ENCODE measurements at places on chromosomes 4 and X. TPM values are rescaled to one million over a fixed set of nuclear protein-coding genes. Genes with fewer than 3 reads are reported as not detected.

DNA sequence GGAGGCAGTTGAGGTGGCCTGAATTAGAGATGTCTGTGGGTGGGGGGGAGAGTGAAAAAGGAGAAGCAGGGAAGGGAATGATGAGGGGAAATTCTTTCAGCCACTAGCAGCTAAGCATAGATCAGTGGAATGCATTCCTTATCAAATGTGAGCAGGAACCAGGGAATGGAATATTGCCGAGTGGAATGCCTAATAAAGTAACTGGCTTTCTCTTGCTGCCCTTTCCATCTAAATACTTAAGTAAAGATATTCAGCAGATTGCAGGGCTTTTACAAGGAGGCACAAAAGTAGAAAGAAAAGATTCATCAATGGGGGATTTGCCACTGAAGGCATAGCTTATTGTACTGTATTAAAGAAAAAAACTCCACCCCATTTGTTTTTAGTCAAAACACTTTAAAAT, 263.0 kb upstream of the RPS6KA3 start:
- no peak for DNase-seq

DNA sequence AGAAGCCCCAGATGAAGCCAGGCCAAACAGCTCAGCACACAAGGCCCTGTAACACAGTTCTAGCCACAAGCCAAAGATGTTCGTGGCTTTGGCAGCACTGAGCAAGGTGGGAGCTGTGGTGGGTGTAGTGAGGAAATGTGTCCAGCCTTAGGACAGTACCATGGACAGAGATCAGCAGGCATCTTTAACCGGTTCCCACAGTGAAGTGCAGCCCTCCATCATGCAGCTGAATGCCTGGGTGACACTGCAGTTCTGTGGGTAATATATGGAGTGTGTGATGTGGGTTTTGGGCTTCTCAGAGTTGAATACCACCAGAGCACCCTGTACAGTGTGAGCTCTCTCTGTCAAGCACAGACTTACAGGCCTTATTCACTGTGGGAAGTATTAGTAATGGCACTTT, 6.0 kb upstream of the NEXMIF start:
- no peak for DNase-seq

DNA sequence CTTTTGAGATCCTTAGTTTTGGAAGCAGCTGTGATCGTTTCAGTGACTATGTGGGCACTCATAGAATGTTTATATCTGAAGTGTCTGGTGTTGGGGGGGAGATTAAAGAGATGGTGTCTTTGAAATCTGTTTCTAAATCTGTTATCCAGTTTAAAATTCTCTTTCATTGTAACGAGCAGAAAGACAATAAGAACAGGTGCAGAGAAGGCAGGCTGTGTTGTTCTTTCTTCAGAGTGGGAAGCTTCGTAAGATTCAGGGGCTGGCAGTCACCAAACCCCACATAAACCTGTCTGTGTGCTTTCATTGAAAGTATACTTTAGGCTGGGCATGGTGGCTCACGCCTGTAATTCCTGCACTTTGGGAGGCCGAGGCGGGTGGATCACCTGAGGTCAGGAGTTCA, 16.3 kb upstream of the DHRSX start:
- no peak for DNase-seq

GRCh38 chr4:81792521-81792920, 320.8 kb upstream of the RASGEF1B start:
- DNase-seq = no peak

DNA sequence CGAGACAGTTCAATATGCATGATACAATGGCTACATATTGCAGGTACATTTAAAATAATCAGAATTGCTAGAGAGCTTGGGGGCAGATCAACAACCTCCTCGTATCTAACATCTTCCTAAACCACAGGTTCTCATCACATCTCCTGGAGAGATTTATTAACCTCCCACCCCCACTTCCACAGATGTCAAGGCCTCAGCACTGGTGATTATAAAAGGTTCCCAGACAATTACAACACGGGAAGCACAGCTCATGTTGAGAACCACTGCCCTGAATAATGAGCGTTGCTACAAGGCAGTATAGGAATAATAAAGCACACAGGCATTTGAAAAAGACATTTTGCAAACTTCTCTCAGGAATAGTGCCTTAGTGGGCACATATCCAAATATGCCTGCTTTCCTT, 42.8 kb downstream of the ELOVL6 start:
- no peak for DNase-seq

GRCh38 chr4:86181585-86181984, 178.3 kb downstream of the MAPK10 start:
- DNase-seq = no peak

DNA sequence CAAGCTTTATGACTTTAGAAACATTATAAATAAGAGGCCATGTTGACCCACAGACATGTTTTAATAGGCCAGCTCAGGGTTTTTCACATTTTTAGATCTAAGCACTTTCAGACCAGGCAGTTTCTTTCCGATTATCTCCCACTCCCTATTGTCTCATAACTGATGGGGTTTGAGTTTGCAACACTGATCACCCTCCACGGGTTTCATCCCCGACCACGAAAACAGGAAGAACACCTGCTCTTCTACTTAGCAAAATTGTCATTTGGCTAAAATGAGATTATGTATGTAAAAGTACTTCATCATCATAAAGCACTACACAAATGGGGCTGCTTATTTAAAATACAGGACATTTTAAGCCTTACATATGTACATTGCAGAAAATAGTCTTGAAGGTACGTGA, 407.9 kb downstream of the HNRNPD start:
- DNase-seq = no peak

The TMEM129 gene
- total RNA-seq = 9.2 TPM

GRCh38 chr4:23897564-23898109, 7.8 kb upstream of the PPARGC1A start:
- DNase-seq = no peak

DNA sequence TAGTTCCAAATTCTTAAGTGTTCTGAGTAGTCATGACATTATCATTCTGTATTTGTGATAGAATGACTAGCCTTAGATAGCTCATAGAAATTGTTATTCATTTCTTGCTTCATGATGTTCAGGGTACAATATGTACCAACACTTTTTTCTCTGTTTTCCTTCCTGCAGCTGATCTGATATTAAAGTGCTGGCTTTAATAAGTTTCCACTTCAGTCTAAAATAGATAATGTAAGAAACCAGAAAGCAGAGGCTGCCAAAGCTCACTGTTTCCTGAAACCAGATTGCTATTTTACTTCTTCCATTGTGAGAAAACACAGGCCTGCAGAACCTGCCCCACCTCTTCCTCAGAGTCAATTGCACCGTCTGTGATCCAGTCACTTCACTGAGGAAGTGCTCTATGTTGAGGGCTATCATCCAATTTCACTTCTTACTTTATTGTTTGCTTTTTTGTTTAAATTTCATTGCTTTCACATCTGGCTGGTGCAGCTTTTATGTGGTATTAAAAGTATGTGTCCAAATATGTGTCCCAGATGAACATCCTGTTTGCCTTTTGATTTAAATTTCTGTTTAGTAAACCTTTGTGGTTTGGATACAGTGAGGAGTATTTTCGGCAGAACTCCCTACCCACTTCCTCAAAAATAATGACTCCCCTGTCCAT, 652.1 kb downstream of the ANKRD50 start:
- peak; percentile 76 for DNase-seq

- no peak for DNase-seq
These were observed 176.9 kb upstream of the PPP1R2C start for GRCh38 chrX:42954880-42955279.

- DNase-seq = peak; percentile 14
These were observed 34.1 kb downstream of the HTRA3 start for GRCh38 chr4:8303485-8304281.

DNA sequence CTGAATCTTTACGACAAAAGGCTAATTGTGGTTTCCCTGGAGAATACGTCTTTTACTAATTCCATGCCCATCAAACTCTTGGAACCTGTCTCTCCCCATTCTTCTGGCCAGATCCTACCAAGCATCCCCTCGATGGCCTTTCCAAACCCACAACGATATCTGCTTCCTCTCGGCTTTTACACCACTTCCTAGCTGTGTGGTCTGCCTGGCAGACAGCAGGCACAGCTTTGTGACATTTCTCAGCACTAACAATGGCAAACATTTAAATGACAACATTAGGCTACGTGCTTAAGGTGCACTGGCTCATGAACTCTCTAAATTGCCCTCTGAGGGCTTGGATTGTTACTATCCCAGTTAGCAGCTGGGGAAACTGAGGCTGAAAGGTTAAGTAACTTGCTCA, 141.0 kb downstream of the NSUN7 start:
- no peak for DNase-seq

The SPIN4 gene
- total RNA-seq = 5.7 TPM

- DNase-seq = no peak
These were observed 101.8 kb downstream of the AGTR2 start for GRCh38 chrX:116272322-116272721.

DNA sequence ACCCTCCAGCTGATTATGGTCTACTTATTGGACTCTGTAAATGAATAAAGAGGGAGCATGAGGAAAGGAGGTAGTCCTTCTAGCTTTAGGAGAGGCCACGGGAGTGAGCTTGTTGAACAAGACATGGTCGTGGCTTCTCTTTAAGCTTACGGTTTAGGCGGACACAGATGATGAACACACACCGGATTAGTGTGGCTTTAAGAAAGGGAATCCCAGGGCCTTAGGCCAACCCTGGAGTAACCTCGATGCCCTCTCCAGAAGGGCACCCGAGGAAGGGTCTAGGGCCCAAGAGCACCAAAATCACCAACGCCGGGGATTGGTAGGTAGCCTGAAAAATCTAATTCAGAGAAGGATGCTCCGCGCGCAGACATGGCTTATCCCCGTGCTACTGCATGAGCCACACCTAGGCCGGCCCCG, 39.4 kb downstream of the ERVMER34-1 start:
- DNase-seq = peak; percentile 32

GRCh38 chr4:153170407-153170806, 33.8 kb upstream of the TRIM2 start:
- no peak for DNase-seq

The SSX2B gene
- total RNA-seq = not detected

The N4BP2 gene
- 29.8 TPM for total RNA-seq

The GPR143 gene
- total RNA-seq = 1.6 TPM

DNA sequence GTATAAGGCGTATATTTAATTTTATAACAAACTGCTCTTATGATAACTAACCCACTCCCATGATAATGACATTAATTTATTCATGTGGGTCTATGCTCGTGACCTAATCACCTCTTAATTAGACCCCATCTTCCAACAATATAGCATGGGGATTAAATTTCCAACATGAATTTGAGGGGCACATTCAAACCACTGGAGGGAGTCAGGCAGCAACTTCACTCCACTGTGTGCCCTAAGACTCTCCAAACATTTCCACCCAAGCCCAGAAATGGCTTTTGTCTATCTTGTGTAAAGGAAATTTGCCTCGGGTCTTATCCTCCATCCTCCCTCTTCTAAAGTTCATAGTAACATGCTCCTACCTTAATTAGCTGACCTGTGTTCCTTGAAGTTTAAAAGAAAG, 616.1 kb upstream of the CPEB2 start:
- no peak for DNase-seq

DNA sequence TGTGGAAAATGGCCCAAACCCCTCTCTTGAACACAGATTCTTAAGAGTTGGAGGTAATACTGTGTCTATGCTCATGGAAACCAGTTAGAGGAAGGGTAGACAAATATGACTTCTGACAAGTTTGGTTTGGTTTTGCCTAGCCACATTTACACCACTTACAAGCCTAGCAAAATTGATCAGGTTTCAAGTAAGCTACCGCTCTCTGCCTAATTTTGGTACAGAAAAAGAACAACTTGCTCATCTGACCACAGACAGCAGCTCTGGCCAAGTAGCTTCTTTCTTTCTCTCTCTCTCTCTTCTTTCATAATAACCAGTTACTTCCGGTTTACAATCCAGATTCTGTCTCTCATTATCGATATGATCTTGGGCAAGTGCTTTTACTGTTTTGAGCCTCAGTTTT, 260.0 kb downstream of the GLUD2 start:
- DNase-seq = no peak

The ABRAXAS1 gene
- 14.1 TPM for total RNA-seq

- no peak for DNase-seq
These were observed 34.3 kb upstream of the HTRA3 start for GRCh38 chr4:8235224-8235623.

GRCh38 chr4:1239141-1239949, 9.6 kb downstream of the CTBP1 start:
- no peak for DNase-seq

The CLIC2 gene
- 11.0 TPM for total RNA-seq

The CDS1 gene
- total RNA-seq = 9.9 TPM

DNA sequence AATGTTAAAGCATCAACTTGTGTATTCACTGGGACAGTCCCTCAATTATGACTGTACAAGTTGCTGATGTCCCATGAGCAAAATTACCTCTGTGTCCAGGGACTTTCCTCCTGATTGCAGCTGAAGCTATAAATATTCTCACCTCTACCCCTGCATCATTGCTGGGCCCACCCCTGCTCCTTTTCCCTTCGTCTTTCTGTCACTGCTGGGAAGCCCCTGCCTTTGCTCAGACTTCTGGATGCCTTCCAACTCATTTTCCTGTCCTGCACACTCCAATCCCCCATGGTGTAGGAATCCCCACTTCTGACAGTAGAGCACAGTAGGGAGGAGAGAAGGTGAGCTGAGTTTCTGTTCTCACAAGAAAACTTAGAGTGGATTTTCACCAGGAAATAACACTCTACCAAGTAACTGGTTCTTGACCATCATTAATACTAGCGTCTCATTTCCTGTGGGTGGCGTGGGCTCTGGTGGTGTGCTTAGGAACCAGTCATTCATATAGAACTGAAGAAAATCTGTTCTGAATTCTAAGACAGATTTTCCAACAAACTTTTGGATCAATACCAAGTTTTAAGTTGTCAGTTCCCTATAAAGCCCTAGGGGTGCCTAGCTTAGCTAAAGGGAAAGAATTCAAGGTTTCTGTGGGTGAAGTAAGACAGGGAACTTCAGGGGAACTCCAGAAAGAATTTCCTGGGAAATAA, 136.2 kb upstream of the MED14 start:
- DNase-seq = peak; percentile 21

The ZNF518B gene
- 32.3 TPM for total RNA-seq

GRCh38 chr4:16289897-16290554, 63.8 kb upstream of the TAPT1 start:
- peak; percentile 57 for DNase-seq

GRCh38 chr4:80619070-80619674, 283.6 kb downstream of the CFAP299 start:
- no peak for DNase-seq

- DNase-seq = no peak
These were observed 50.7 kb downstream of the MXRA5 start for GRCh38 chrX:3295731-3296130.

GRCh38 chr4:181748581-181748980, 494.6 kb upstream of the TENM3 start:
- DNase-seq = no peak

GRCh38 chrX:9341291-9342201, 123.3 kb upstream of the TBL1X start:
- peak; percentile 33 for DNase-seq

- no peak for DNase-seq
These were observed 1.6 kb upstream of the ANTXR2 start for GRCh38 chr4:80074651-80075050.

DNA sequence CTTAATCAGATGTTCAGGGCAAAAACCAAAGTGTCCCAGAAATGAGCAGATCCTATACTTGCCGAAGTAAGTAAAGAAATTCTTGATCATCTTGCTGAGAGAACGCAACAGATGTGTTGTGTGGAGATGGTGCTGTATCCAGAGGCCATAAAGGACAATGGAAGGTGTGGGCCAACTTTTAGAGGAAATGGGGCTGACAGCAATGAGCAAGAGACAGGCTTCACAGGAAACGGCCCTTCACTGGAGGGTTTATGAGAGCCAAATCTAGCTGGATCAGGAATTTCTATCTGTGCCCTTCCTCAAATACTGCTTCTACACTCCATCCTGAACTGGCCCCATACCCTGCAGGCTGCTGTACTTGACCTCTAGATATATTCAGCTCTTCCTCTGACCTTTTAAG, 583.9 kb upstream of the DIPK2B start:
- DNase-seq = no peak

The NEK1 gene
- total RNA-seq = 21.5 TPM

All from skin of body (tissue), 3 donors.